Uterus (tissue), 4 donors: ENCODE measurements at places on chromosomes 4 and X. TPM values are rescaled to one million over a fixed set of nuclear protein-coding genes. Genes with fewer than 3 reads are reported as not detected.
A peak's percentile ranks its signal among the peaks of the same experiment; 100 is the strongest.

DNA sequence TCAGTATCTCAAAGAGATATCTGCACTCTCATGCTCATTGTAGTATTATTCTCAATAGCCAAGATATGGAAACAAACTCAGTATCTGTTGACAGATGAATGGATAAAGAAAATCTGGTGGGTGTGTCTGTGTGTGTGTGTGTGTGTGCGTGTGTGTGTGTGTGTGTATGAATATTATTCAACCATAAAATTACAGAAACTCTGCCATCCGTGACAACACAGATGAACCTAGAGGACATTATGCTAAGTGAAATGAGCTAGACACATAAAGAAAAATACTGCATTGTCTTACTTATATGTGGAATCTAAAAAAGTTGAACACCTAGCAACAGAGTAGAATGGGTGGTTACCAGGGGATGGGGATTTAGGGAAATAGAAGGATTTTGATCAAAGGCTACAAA is 13.2 kb downstream of the XKRX start:
- no peak overlapping the region for H3K4me3 ChIP-seq
- no peak overlapping the region for H3K27ac ChIP-seq
- no peaks in the 10 kb centered on the region for H3K27me3 ChIP-seq
- H3K4me1 ChIP-seq = no peaks in the 10 kb centered on the region
- no peak for DNase-seq
- H3K36me3 ChIP-seq = no peaks in the 10 kb centered on the region

Gene UGT2A1
- total RNA-seq = not detected

DNA sequence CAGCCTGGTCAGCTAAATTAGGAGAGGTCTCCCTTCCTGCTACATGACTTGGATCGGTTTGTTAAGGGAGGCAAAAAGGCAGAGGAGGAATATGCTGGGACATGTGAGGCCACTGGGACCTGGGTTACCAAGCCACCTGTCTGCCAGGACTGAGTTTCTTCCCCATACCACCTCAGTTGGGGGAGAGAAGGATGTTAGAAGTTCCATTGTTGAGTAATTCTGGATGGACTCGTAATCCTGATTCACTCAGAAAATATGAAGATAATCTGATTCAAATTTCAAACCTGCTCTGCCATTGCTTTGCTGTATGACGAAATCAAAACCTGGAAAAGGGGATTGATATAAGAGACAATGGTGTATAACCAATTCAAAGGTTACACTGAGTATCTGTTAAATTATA is 97.4 kb upstream of the S100G start:
- no peaks in the 10 kb centered on the region for H3K4me1 ChIP-seq
- H3K27me3 ChIP-seq = no peaks in the 10 kb centered on the region
- no peak overlapping the region for H3K4me3 ChIP-seq

DNA sequence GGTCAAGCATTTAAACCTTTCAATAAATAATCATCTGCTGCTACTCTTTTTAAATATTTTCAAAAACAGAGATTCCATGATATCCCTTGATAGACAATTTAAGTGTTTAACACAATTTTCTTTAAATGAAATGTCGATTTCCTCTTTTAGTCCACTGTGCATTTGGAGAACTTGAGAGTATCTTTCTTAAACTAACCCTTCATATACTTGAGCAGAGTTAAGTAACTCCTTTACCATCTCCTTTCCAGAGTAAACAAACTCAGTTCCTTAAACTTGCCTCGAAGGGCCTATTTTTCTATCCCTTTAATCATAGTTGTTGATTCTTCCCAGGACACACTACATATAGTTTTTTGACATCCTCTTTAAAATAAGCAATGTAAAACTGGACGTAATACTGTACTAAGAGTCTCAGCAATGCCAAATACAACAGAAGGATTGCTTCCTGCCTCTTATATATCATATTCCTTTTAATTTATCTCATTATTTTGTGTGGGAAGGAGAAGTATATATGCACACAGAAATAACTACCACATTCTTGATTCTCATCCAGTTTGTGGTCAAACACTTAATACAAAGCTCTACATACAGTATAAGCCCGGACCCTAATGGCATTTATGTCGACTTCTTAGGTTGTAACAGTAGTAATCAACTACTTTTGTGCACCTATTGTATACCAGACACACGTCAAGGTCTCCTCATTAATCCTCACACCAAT is 22.8 kb downstream of the RAB28 start:
- DNase-seq = no peak
- H3K4me1 ChIP-seq = no peaks in the 10 kb centered on the region
- no peak overlapping the region for H3K27ac ChIP-seq
- no peaks in the 10 kb centered on the region for H3K36me3 ChIP-seq
- H3K27me3 ChIP-seq = no peaks in the 10 kb centered on the region
- H3K4me3 ChIP-seq = no peak overlapping the region

DNA sequence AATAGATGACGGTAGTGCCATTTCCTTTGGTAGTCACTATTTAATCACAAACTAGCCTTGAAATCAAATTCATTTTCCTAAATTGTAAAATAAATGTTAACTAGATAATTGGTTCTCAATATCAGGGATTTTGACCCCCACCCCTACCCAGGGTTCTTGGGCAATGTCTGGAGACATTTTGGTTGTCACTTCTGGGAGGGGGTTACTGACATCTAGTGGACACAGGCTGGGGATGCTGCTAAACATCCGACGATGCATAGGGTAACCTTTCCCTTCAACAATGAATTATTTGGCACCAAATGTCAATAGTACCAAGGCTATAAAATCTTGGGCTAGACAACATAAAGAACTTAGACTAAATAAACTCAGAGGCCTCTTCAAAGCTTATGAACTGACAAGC is 285.8 kb upstream of the TRPC5 start:
- H3K27me3 ChIP-seq = no peaks in the 10 kb centered on the region
- no peak overlapping the region for H3K27ac ChIP-seq
- no peak for DNase-seq
- no peaks in the 10 kb centered on the region for H3K4me1 ChIP-seq
- no peak overlapping the region for H3K4me3 ChIP-seq

GRCh38 chr4:146334862-146335449 is 120.6 kb downstream of the REELD1 start:
- H3K4me3 ChIP-seq = no peak overlapping the region
- H3K4me1 ChIP-seq = no peaks in the 10 kb centered on the region
- DNase-seq = no peak
- H3K27me3 ChIP-seq = no peaks in the 10 kb centered on the region

- no peak overlapping the region for H3K27ac ChIP-seq
- no peaks in the 10 kb centered on the region for H3K36me3 ChIP-seq
- no peaks in the 10 kb centered on the region for H3K27me3 ChIP-seq
- no peak overlapping the region for H3K4me3 ChIP-seq
Observed at GRCh38 chr4:7739077-7739917, 200.4 kb downstream of the AFAP1 start.

DNA sequence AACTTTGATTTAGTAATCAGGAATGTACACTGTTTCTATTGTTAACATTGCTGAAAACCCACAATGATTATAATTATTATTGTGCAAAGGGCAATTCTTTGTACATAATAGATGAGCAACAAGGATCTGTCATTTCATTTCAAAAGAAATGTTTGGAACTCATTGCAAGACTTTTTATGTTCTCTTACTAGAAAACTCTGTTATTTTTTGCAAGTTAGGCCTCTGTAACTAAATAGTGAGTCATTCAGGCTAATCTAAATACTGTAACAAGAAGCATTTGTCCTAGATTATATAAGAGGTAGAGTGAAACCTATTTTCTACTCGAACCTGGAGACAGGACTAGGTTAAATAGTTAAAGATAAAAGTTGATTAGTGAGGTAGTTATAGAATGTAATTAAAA is 93.2 kb upstream of the FAM47B start:
- DNase-seq = no peak
- H3K27me3 ChIP-seq = no peaks in the 10 kb centered on the region
- H3K36me3 ChIP-seq = no peaks in the 10 kb centered on the region

DNA sequence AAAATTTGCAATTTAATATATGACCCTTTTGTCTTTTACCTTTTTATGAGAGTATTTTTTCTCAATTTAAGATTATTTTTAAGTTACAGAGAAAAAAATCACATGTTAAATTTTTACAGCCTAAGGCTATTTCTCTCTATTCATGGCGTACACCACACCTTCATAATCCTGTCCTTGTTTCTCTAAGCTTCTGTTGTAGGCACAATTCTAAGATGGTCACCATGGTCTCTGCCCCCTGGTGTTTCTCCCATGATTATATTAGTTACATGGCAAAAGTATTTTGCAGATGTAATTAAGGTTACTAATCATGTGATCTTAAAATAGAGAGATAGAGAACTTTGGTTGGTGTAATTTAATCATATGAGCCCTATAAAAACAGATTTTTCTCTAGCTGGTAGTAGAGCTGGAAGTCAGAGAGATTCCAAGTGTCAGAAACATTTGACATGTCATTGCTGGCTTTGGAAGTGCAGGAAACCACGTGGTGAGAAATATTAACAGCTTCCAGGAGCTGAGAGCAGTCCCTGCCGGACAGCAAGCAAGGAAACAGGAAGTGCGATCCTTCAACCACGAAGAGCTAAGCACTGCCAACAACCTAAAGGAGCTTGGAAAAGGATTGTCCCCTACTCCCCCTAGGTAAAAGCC is 89.8 kb downstream of the EIF4E start:
- DNase-seq = no peak
- H3K4me1 ChIP-seq = no peaks in the 10 kb centered on the region
- no peaks in the 10 kb centered on the region for H3K27me3 ChIP-seq
- H3K36me3 ChIP-seq = no peaks in the 10 kb centered on the region
- H3K4me3 ChIP-seq = no peak overlapping the region
- no peak overlapping the region for H3K27ac ChIP-seq

GRCh38 chr4:173332963-173333657 is 1.0 kb downstream of the HMGB2 start:
- no peaks in the 10 kb centered on the region for H3K27me3 ChIP-seq
- no peaks in the 10 kb centered on the region for H3K36me3 ChIP-seq
- H3K4me1 ChIP-seq = peaks cover 5% of the 10 kb centered on the region
- peak overlapping the region; percentile 99 for H3K27ac ChIP-seq

DNA sequence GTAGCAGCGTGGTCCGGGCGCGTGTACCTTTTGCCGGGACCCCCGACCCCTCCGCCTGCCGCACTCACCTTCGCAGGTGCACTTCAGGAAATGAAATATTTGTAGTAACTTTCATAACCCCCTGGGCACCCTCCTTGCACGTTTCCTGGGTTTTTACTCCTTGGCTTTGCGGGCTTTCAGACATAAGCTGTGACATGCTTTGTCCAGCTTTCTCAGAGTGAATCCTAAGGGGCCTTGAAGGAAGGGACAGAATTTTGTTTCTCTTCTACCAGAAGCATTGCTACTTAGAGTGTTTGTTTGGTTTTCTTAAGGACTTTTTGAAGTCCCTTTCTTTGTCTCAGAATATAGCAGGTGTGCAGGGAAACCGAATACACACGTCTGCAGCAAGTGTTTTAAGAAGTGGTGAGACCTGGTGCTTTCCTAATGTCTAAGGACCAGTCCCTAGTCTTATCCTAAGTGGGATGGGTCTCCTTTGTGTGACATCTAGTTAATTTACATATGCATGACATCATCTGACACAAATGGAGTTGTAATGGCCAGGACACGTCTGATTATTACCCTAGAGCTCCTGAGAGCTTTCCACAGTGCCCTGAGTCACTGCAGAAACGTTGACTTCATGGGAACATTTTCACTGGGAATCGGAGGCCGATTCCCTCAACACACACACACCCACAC is 1.3 kb downstream of the FAM149A start:
- H3K4me1 ChIP-seq = no peaks in the 10 kb centered on the region
- peaks cover 3% of the 10 kb centered on the region for H3K27me3 ChIP-seq
- H3K36me3 ChIP-seq = no peaks in the 10 kb centered on the region
- H3K27ac ChIP-seq = peak overlapping the region; percentile 27
- H3K4me3 ChIP-seq = peak overlapping the region; percentile 10
- DNase-seq = no peak

Gene FGFRL1
- 22.4 TPM for total RNA-seq

Gene BST1
- total RNA-seq = 7.7 TPM

GRCh38 chr4:1327526-1328266 is 19.3 kb upstream of the UVSSA start:
- no peaks in the 10 kb centered on the region for H3K36me3 ChIP-seq
- no peak overlapping the region for H3K4me3 ChIP-seq
- no peaks in the 10 kb centered on the region for H3K27me3 ChIP-seq
- DNase-seq = no peak

Gene GIMD1
- not detected for total RNA-seq

Gene ZCCHC18
- total RNA-seq = not detected

DNA sequence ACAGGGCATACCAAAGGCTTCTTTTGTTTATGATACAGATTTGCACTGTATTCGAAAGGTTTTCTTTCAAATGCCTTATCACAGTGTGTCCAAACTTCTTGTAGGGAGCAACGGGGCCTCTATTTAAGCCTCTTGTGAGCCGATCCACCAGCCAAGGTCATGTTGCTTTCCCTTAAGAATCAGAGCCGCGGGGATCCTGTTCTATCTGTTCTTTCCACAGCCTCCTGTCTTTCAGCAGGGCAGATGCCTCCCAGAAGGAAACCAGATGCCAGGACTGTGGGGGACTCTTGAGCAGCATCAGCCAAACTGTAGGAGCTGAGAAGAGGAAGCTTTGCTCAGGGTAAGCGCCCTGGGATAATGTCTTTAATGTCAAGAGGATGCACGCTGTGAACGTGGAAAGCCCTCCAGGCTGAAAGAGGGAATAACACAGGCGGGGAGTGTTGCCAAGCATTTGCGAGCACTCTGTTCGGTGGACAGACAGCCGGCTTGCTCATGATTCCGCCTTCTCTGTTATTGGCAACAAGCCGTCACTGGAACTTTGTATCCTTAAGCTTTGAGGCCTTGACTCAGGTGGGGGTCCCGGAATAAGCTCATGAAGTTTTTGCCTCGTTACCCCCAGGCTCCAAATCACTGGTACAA is 279.8 kb upstream of the FRG1 start:
- H3K27me3 ChIP-seq = no peaks in the 10 kb centered on the region
- H3K4me3 ChIP-seq = no peak overlapping the region
- H3K4me1 ChIP-seq = no peaks in the 10 kb centered on the region
- H3K27ac ChIP-seq = no peak overlapping the region
- no peaks in the 10 kb centered on the region for H3K36me3 ChIP-seq

GRCh38 chr4:4637710-4638109 is 95.9 kb upstream of the STX18 start:
- no peaks in the 10 kb centered on the region for H3K27me3 ChIP-seq
- DNase-seq = no peak
- H3K4me3 ChIP-seq = no peak overlapping the region

- H3K27ac ChIP-seq = no peak overlapping the region
- H3K27me3 ChIP-seq = no peaks in the 10 kb centered on the region
- DNase-seq = no peak
- no peaks in the 10 kb centered on the region for H3K4me1 ChIP-seq
- no peaks in the 10 kb centered on the region for H3K36me3 ChIP-seq
Observed at GRCh38 chrX:35886135-35886534, 33.4 kb upstream of the CFAP47 start.

Gene ETNPPL
- total RNA-seq = not detected

GRCh38 chrX:87805829-87806490 is 288.4 kb downstream of the KLHL4 start:
- no peak overlapping the region for H3K4me3 ChIP-seq
- peak; percentile 49 for DNase-seq
- H3K27ac ChIP-seq = peak overlapping the region; percentile 57
- no peaks in the 10 kb centered on the region for H3K4me1 ChIP-seq

GRCh38 chrX:44043496-44043895 is 70.3 kb upstream of the NDP start:
- H3K36me3 ChIP-seq = no peaks in the 10 kb centered on the region
- H3K27ac ChIP-seq = peak overlapping the region; percentile 33
- DNase-seq = no peak
- H3K4me3 ChIP-seq = no peak overlapping the region
- H3K27me3 ChIP-seq = no peaks in the 10 kb centered on the region
- H3K4me1 ChIP-seq = no peaks in the 10 kb centered on the region
